Activated CD8-positive, alpha-beta memory T cell treated with anti-CD3 and anti-CD28 coated beads for 4 hours (primary cell): ENCODE measurements at places on chromosomes 5 and 9.

DNA sequence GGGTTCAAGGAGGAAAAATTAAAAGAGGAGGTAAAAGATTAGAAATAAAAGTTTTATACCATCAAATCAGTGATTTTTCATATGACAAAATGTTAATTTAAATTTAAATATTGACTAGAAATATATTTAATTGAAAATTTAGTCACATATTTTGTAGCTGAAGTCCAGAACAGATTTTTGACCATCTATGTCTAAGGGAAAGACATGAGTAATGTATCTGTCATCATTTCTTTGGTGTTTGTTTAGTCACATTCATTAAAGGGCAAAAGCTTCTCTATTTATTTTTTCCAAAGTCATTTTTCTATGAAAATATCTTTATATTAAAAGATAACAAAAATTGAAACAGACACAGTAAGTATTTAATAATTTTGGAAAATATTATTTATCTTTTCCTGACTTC is 252.0 kb upstream of the ISL1 start:
- DNase-seq: no peak

GRCh38 chr5:99948850-99949249 is 586.3 kb upstream of the FAM174A start:
- no peak for DNase-seq

DNA sequence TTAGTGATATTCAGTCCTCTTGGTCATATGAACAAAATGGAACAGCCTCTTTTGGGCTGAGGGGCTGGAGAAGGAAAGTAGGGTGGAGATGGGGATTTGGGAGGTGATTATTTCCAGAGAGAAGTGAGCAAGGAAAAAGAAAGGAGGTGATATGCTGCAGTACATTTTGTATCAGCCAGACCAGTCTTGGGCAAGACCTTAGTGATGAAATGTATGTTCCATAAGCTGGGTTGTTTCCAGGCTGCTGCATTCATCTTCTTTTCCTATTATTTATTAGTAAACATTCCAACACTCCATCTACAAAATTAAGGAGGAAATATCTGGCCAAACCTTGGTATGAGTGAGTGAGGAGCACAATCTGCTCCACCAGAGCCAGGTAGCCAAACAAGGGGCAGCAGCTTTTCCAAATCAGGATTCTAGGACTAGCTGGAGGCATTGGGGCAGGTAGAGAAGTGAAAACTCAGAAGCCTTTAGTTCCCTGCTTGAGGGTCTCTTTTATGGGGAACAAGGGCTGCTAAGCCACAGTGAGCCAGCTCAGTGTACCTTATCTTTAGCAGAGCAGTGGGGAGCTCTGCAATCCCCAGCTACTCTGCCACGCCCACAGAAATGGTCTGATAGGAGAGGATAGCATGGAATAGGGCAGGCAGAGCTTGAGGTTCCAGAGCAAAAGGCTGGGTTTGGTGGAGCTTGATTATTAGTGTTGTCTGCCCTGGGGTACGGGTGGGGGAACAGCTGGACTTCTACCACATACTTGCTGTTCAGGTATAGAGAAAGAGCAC is 19.5 kb downstream of the RAD1 start:
- no peak for DNase-seq

DNA sequence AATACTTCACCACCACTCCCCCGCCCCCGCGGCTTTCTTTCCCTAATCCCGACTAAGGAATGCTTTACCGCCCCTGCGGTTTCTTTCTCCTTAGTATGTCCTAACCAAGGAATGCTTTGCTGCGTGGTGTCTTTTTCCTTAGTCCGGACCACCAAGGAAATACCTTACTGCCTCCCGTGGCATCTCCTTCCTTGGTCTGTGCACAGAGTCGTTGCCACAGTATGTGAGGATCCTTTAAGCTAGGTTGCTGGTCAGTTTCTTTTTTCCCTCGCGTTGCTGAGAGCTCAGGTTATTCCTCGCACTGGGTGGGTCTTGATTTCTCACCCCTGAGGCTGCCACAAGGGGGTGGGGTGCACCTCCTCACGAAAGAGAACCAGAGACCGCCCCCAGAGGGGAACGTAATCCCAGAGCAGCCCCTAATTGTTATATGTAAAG is 309.4 kb downstream of the NR3C1 start:
- DNase-seq: no peak

DNA sequence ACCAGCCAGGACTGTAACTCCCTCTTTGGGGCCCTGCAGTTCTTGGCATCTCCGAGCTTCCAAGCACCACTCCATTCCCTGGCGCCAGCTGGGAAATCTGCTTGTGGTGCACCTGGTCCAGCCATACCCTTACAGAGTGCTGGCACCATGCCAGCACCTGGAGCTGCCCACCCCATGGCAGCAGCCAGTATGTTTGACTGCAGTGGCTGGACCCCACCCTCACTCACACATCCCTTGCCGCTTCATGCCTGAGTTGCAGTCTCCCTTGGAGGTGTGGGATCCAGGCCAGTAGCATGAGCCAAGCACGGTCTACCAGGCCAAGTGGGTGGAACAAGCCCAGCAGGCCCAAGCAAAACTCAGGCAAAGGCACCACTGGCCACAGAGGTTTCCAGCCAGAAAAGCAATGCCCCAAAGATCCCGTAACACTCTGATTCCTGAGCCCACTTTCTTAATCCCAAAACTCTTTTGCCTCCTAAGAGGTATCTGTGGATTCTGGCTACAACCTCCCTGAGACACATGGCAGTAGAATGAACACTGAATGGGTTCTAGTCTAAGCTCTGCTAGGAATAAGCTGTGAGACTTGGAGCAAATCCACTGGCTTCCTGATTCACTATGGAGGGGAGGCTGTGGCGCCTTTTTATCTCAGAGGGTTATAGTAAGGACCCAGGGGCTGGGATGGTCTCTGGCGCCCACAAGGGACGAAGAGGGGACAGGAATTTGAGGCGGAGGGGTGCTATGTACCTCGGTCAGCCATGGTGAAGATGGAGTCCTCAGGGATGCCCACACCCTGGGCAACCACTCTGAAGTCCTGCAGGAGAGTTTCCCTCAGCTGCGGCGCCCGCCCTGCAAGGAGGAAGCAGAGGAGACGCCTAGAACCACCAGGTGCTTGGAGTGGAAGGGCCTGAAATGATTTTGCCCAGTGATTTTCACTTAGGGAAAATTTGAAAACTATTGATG is 5.6 kb downstream of the AMBP start:
- DNase-seq: no peak
